ENCODE measurements at places on chromosomes 7 and 10.

DNA sequence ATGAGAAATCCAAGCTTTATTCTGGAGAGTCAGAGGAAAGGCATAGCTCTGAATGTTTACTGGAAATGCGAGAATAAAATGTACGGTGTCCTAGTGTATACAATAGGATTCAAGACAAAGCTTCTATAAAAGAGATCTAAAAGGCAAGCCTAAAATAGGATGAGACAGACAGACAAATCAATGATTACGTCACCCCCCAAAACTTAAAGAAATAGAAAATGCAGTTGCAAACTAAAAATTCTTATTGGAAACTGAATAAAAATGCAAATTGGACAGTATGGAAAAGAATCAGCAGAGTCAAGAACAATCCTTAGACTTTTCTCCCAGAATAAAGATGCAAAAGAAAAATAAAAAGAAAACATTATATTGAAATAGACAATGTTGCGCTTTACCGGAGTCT lies 245.9 kb downstream of the POM121L12 start:
- no peak for DNase-seq

DNA sequence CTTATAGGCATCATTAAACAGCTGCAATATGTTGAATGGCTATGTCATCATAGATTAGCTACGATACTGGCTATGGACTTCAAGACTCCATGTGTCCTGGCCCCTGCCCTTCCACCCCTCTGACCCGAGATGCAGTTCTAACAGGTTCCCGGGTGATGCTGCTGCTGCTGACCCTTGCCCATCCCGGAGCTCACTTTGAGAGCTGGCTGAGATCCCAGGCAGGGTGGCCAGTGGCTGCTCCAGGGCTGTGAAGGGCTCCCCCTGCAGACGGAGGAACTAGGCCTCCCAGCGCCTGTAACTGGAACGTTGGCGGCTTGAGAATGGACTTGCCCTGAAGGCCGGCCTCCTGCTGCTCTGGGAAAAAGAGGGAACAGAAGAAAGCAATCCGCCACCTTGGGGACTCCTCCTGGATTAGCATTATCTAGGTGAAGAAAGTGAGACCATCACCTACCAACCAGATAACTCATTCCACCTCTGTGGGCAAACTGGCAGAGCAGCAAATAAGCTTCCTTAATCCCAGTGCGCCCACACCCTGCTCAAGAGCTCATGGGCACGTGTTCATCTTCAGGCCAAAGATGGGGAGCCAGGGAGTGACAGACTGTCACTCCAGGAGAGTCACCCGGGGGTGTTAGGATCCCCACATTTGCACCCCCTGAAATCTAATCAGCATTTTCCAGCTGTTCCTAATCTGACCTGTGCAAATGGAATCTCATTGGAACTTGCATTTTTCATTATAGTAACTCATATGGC lies 56.8 kb downstream of the PARP12 start:
- DNase-seq = no peak

- DNase-seq = no peak
Measured at GRCh38 chr7:158912406-158912805, 56.0 kb downstream of the DYNC2I1 start.

- DNase-seq = no peak
Measured at GRCh38 chr7:12930534-12930933, 243.1 kb downstream of the ARL4A start.

- no peak for DNase-seq
Measured at GRCh38 chr7:27739301-27739908, 557 bp upstream of the TAX1BP1 start.

- no peak for DNase-seq
Measured at GRCh38 chr7:6571160-6571779, 6.0 kb upstream of the ZDHHC4 start.

DNA sequence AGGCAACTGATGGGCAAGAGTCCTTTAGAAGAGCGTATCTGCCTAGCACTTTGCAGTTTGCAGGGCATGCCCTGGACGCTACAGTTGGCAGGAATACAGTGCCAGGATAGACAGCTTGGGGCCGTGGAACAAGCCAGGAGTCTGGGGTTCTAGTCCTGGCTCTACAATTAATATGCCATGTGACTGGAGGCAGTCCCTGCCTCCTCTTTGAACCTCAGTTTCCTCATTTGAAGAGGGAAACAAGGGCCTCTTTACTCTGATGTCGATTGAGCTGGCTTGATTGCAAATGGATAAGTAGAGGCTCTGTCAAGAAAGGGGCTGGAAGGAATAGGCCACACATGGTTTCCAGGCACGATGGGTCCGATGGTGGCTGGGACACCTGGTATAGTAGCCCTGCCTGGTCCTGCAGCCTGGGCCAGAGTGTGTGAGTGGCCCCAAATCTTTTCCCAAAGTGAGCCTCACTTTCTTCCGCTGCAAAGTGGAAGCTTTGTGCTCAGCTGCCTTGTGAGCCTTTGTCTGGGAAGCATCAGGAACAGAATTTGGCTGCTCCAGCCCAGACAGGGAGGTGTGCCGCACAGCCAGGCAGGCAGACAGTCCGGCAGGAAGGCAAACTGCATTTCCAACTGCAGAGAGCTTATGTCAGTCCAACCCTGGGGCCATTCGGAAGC lies 111.4 kb upstream of the PPIF start:
- DNase-seq = no peak

DNA sequence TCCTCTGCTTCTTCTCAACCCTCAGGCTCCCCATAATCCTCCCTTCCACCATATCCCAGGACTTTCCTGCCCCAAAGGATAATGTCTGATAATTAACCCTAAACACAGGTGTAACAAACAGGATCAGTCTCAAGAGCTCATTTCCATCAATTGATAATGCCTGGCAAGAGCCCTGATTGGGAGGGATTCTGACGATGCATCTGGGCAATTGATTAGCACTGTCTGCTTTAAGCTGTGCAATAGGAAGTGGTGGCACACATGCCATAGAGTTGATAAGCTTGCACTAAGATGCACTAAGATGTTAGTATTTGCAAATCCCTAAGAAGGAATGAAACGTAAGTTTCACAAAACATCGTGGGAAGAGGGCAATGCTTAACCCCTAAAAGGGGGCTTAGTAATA lies 27.4 kb upstream of the EGR2 start:
- DNase-seq = peak; percentile 10

- DNase-seq = no peak
Measured at GRCh38 chr7:55423891-55424290, 58.8 kb downstream of the LANCL2 start.

DNA sequence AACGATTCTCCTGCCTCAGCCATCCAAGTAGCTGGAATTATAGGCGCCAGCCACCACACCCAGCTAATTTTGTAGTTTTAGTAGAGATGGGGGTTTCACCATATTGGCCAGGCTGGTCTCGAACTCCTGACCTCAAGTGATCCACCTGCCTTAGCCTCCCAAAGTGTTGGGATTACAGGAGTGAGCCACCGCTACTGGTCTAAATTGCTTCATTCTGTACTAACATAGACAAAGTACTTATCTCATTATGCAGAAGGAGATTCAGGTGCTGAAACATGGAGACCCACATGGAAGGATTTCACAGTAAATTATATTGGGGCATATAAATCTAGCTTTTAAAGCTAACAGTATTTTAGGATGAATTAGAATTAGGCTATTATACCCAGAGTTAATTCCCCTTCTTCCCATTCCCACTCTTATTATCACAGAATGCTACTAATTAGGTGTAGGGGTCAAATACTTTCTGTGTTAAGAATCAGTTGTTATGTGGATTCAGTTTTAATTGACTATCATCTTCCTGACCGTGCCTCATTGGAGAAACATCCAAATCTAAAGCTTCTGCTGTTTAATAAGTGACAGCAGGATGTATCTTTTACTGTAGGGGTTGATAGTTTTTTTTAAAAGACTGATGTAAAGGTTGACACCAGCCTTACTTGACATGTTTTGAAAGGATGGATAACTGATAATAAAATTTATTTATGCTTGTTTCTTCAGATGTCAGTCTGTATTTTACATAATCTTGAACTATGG lies 27.2 kb downstream of the ADK start:
- DNase-seq = no peak

- peak; percentile 49 for DNase-seq
Measured at GRCh38 chr10:114876602-114877300, 55.2 kb downstream of the FHIP2A start.

GRCh38 chr7:134873253-134873652 lies 93.8 kb downstream of the CALD1 start:
- DNase-seq = no peak
